NCI-H1930 (cell line): ENCODE measurements at places on chromosomes 7 and 10.

DNA sequence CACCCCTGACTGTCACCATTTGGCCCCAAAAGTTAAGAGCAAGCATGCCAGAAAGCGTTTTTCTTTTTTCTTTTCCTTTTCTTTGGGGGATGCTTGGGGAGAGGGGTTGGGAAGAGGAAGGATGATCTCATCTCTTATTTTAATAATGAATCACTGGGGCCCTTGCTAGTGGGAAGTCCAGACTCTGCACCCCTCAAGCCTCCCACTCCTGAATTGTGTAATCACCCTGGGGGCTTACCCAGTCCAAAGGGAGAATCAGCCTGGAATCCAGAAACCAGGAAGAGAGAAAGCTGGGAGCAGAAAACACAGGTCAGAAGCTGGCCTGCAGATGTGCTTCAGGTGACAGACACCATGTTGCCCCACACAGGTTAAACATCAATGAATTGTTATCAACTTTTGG, 14.7 kb upstream of the HABP2 start:
- no peak for DNase-seq

GRCh38 chr10:119330342-119330741, 123.0 kb downstream of the GRK5 start:
- DNase-seq: no peak

- no peak for DNase-seq
These were observed 91.0 kb downstream of the MYL10 start for GRCh38 chr7:101537935-101538595.

DNA sequence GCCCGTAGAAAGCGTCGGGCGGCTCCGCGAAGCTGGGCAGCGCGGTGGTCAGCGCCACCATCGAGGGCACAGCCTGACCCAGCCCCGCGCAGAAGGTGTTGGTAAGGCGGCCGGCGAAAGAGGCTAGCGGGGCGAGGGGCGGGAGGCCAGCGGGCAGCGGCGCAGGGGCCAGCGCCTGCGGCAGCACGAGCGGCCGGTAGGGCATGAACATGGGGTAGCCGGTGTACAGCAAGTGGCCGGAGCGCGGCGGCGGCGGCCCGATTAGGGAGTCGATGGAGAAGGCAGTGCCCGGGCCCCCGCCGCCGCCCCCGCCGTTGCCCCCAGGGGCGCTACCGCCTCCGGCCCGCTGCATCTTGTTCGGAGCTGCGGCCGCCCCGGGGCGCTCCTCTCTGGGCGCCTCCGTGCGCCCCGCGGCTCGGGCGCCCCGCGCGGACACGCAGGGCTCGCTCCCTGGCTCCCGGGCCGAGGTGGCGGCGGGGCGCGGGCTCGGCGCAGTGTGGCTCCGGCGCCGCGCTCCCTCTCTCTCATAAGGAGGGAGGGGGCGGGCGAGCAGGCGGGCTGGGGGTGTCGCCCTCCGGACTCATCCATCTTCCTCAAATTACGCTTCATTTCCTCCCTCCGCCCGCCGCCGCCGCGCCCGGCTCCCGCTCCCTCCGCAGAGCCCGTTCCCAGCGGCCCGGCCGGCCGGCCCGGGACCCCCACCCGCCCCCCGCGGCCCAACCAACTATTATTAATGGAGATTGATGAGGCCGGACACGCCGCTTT, at the start of gene GBX1:
Gene GBX1 (minus strand): TSS at position 498 of the 765 bp plus-strand sequence. CDS start 146 bp downstream, at position 352.
- DNase-seq: no peak

GRCh38 chr10:95748349-95748748, 7.6 kb upstream of the ENTPD1 start:
- no peak for DNase-seq

GRCh38 chr10:12381536-12382156, 32.3 kb downstream of the CAMK1D start:
- no peak for DNase-seq

- DNase-seq: no peak
These were observed 388.5 kb downstream of the DPP6 start for GRCh38 chr7:154440651-154441050.

GRCh38 chr7:155257482-155258225, 40.0 kb upstream of the INSIG1 start:
- no peak for DNase-seq

GRCh38 chr7:28002638-28003037, 178.0 kb downstream of the JAZF1 start:
- no peak for DNase-seq

GRCh38 chr7:26580064-26580591, 284.3 kb downstream of the SKAP2 start:
- no peak for DNase-seq

DNA sequence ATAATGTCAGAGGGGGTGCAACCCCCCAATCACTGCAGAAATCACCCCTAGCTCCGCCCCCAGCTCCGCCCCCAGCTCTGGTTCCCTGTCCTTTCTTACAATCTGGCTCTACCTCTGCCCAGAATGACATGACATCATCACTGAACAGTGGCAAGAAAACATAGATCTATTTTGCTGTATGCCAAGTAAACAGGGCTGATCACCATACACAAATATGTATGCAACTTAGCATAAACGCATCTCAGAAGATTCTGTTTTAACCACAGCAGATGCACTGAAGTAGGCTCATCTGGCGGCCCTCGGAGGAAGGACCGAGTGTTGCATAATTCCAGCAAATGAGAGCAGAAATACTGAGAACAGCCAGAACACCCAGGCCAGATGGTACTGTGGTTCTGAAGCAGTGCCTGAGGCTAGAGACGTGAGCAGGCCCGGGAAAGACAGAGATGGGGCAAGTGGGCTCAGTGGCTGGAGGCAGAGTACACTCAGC, 293.3 kb upstream of the KLF14 start:
- no peak for DNase-seq

GRCh38 chr7:127913686-127914085, 117.6 kb downstream of the LRRC4 start:
- no peak for DNase-seq

- DNase-seq: no peak
These were observed 148.4 kb upstream of the AHR start for GRCh38 chr7:17150018-17150417.

GRCh38 chr7:4692055-4692454, 10.0 kb downstream of the FOXK1 start:
- DNase-seq: no peak

GRCh38 chr7:894164-894867, 18.0 kb downstream of the GET4 start:
- no peak for DNase-seq

- DNase-seq: no peak
These were observed 23.9 kb downstream of the NUDCD3 start for GRCh38 chr7:44466300-44467216.

- no peak for DNase-seq
These were observed 73.3 kb upstream of the CHCHD3 start for GRCh38 chr7:133155146-133155545.

DNA sequence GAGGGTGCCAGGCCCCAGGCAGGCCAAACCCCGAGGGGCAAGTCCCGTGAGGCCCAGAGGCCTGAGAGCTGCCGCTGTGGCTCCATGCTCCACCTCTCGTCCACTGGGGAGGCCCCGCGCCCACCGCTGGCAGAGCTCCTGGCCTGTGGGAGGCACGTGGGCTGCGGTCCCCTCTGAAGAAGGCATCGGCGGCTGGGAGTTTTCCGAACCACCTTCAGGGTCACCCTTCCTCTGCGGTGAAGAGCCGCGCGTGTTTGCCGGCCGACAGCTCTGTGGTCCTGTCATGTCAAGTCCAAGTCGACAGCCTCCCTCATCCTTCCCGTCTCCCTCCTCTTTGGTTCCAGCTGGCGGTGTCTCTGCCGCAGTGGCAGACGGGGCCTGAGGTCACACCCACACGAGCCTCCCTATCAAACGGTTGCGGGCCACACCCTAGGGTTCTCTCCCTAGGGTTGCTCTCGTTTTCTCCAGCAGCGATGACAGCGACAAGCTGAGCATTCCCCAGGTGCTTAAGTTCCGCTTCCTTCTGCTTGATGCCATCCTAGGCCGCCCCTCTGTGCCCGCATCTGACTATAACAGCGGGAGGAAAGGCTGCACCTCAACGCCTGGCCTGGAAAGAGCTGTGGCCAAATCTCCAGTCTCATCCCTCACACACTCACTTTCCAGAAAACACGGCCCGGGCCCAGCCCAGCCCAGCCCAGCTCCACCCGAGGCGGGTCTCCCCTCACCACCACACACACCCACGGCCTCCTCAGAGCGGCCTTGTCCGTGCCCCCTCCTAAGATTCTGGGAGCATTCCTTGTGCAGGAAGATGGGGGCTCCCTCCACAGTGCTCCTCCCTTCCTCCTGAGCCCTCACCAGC, 185.0 kb downstream of the ELFN1 start:
- no peak for DNase-seq

GRCh38 chr7:115007751-115008150, 85.9 kb downstream of the MDFIC start:
- no peak for DNase-seq

GRCh38 chr7:90645784-90646183, 49.7 kb downstream of the CDK14 start:
- DNase-seq: no peak
